Stimulated activated CD8-positive, alpha-beta memory T cell treated with anti-CD3 and anti-CD28 coated beads, Interleukin-4, amount 100 ng/mL, for 1 hour (primary cell): ENCODE measurements at places on chromosomes 11 and 22.

- no peak for DNase-seq
These were observed 23.3 kb upstream of the SERPIND1 start for GRCh38 chr22:20750461-20751184.

- no peak for DNase-seq
These were observed 66.6 kb downstream of the KCNC1 start for GRCh38 chr11:17801166-17801565.

GRCh38 chr11:96197801-96198701 lies 144.9 kb downstream of the MAML2 start:
- no peak for DNase-seq

GRCh38 chr11:2807801-2808241 lies 77.8 kb downstream of the CDKN1C start:
- no peak for DNase-seq

DNA sequence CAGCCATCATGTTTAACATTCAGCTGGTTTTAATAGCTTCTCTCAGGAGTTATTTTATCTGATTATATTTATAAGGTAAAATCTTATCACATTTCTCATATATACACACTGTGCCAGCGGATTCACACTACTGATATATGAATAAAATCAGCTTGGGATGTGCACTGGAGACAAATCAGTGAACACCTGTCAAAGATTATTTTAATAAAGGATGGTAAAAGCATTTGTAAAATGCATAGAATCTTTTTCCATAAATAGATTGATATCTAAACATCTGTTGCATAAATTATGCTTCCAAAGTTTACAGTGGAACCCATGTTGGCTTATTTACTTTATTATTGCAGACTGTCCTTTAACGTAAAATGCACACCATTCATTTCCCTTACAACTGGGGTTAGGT lies 1125.8 kb upstream of the CNTN5 start:
- no peak for DNase-seq

DNA sequence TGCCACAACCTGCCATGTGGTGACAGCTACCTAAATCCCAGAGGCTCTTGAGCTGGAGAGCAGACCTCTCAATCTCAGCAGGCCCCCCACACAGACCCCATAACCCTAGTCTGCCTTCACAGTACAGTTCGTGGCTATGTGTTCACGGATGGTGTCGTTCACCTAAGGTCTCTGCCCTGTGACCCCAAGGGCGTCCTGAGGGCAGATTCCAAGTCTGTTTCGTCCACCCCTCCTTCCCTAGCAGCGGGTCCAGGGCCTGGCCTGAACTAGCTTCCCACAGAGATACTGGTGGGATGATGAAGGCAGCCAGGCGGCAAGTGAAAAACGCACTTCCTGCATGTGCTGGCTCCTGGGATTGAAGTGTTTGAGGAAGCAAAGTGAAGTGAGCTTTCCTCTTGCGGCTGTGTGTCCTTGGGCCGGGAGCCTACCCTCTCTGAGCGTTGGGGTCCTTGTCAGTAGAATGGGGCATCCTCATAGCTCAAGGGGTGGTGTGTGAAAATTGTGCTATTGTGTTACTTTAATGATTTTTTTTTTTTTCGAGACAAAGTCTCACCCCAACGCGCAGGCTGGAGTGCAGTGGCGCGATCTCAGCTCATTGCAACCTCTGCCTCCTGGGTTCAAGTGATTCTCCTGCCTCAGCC lies 70.1 kb downstream of the LRP5 start:
- DNase-seq = no peak

DNA sequence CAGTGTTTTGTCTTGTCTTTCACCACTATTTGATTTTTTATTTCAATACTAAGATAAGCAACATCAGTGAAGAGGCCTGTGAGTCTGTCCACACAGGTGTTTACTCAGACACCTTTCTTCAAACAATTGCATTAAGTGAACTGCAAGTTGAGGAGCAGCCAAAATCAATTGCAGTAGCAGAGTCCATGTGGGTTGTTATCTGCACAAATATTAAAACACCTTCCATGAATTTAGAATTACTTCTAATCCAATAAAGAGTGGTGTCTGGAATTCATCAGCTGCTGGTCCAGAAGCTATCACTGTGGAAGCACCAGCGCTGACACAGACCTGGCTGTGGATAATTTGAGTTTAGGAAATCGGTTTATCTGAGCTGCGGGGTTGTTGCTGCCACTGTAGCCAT lies 83.5 kb upstream of the FAT3 start:
- DNase-seq = no peak

GRCh38 chr11:74826901-74827300 lies 78.3 kb downstream of the RNF169 start:
- DNase-seq = no peak

GRCh38 chr22:48474881-48475280 lies 1352.8 kb downstream of the BRD1 start:
- DNase-seq = no peak
